Panc1 (cell line): ENCODE measurements at places on chromosomes 5 and 9. TPM values are rescaled to one million over a fixed set of nuclear protein-coding genes. Genes with fewer than 3 reads are reported as not detected.

Gene RPS14
- 1,959 TPM for total RNA-seq

Gene PFN3
- not detected for total RNA-seq

Gene STKLD1
- total RNA-seq = 0.74 TPM

Gene KLF4
- 5.2 TPM for total RNA-seq

Gene PDZD2
- total RNA-seq = 0.10 TPM

Gene TMEM215
- not detected for total RNA-seq

Gene SELENOP
- 1.6 TPM for total RNA-seq

Gene DND1
- total RNA-seq = 1.8 TPM

GRCh38 chr5:44665101-44665701 is 143.5 kb upstream of the MRPS30 start:
- no peak overlapping the region for H3K27ac ChIP-seq
- no peak for DNase-seq
- H3K27me3 ChIP-seq = no peaks in the 10 kb centered on the region

DNA sequence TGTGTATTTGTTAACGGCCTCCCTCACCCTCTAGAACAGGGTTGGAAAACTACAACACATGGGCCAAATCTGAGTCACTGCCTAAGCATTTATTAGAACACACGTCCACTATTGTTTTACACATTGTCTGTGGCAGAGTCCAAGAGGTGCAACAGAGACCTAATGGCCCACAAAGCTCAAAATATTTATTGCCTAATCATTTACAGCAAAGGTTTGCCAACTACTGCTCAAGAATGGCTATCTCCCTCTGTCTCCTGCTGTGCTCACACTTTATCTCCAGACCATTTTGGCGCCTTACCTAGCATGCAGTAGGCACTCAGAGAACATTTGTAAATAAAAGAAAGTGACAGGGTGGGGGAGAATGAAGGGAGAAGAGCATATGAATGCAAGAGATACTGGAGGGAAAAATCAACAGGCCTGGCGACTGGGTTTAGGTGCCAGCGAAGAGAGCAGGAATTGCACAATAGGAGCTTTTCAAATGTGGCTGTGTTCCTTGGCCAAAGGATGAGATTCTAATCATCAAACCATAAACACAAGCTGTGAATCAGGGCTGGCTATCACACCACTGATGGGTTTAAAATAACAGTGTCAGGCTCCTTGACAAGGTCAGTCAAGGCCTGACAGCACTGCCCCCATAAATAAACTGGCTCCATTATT is 80.3 kb downstream of the EPB41L4A start:
- H3K27ac ChIP-seq = no peak overlapping the region
- no peaks in the 10 kb centered on the region for H3K4me1 ChIP-seq
- no peaks in the 10 kb centered on the region for H3K36me3 ChIP-seq
- H3K4me3 ChIP-seq = no peak overlapping the region
- no peaks in the 10 kb centered on the region for H3K27me3 ChIP-seq

DNA sequence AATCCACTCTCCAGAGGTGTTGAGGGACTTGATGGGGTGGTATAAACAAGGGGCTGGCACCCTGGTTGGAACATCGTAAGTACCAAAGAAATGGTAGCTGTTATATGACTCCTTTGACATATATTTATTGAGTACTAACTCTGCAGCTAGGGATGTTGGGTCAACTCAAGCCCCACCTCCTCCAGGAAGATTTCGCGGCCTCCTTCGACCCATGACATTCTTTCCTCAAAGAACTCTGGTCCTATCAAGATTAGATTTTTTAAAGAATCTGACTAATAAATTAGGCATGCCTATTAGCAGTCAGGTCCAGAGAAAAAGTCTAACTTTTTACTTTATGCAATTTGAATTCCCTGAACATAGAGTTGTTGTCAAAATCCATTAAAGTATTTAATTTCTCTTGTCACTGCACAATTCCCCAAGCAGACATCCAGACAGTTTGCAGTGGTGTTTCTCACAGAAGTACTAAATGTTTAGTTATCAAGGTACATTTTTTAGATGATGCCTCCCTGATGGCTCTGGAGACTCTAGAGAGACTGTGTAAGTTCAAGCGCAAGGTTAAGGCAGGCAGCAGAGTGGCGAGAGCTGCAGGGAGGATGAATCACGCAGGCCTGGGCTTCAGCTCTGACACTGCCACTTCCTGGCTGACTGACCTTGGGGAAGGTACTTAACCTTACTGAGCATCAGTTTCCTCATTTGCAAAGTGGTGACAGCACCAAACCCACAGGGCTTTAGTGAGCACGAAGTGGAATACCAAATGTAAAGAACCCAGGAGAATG is 209.6 kb downstream of the TTLL11 start:
- no peak overlapping the region for H3K4me3 ChIP-seq
- no peaks in the 10 kb centered on the region for H3K36me3 ChIP-seq
- no peaks in the 10 kb centered on the region for H3K27me3 ChIP-seq
- no peak for DNase-seq
- H3K4me1 ChIP-seq = no peaks in the 10 kb centered on the region

GRCh38 chr5:148853868-148854267 is 27.5 kb downstream of the ADRB2 start:
- H3K36me3 ChIP-seq = no peaks in the 10 kb centered on the region
- no peak overlapping the region for H3K27ac ChIP-seq
- no peak overlapping the region for H3K4me3 ChIP-seq
- no peaks in the 10 kb centered on the region for H3K4me1 ChIP-seq

DNA sequence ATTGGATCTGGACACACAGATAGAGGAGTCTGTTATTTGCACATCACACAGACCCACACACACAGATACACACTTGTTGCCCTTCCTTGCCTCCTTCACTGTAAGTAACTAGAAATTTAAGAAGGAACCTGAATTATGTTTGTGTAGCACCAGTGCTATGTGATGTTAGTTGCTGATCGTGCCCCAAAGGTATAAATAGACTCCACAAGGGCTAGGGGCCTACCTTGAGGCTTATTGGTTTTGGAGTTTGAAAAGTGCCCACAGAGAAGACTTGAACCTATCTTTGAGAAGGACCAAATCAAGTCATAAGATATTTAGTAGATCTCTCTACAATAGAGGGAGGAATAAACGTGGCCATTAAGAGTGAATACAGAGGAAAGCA is 8.8 kb upstream of the TGFBI start:
- no peaks in the 10 kb centered on the region for H3K27me3 ChIP-seq
- no peak for DNase-seq
- no peak overlapping the region for H3K4me3 ChIP-seq
- no peaks in the 10 kb centered on the region for H3K36me3 ChIP-seq
- H3K4me1 ChIP-seq = no peaks in the 10 kb centered on the region; the same call in 1 of the 2 replicates
- H3K27ac ChIP-seq = no peak overlapping the region

DNA sequence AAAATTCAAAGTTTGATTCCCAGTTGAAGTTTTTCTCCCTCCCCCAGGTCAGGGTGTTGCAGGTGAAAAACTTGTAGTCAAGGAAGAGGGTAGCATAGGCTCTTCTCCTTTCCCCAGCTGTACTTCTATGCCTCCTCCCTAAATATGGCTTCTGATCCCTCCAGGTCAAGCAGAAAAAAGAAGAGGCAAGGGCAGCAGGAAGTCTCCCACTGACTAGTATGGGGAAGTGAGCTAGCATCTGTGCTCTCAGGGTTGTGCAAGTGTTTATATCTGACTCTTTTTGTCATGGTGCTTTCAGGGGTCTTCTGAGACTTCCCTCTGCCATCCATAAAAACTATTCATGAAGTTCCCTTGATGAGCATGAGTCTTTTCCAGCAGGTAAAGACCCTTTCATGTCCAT is 76.0 kb downstream of the ATPSCKMT start:
- H3K27ac ChIP-seq = no peak overlapping the region
- no peaks in the 10 kb centered on the region for H3K27me3 ChIP-seq
- H3K4me1 ChIP-seq = no peaks in the 10 kb centered on the region
- no peak for DNase-seq
- H3K4me3 ChIP-seq = no peak overlapping the region

GRCh38 chr5:119105971-119106370 is 35.1 kb downstream of the DMXL1 start:
- H3K4me1 ChIP-seq = no peaks in the 10 kb centered on the region
- no peak overlapping the region for H3K4me3 ChIP-seq
- no peak for DNase-seq
- no peaks in the 10 kb centered on the region for H3K36me3 ChIP-seq

- no peak overlapping the region for H3K4me3 ChIP-seq
- H3K4me1 ChIP-seq = no peaks in the 10 kb centered on the region
- no peaks in the 10 kb centered on the region for H3K36me3 ChIP-seq
- DNase-seq = no peak
Observed at GRCh38 chr5:132807163-132807838, 5.8 kb upstream of the SOWAHA start.

GRCh38 chr5:79590396-79590999 is 21.7 kb upstream of the TENT2 start:
- no peaks in the 10 kb centered on the region for H3K4me1 ChIP-seq
- H3K4me3 ChIP-seq = no peak overlapping the region
- no peak for DNase-seq
- no peaks in the 10 kb centered on the region for H3K27me3 ChIP-seq
- H3K36me3 ChIP-seq = no peaks in the 10 kb centered on the region
- no peak overlapping the region for H3K27ac ChIP-seq

GRCh38 chr5:38645508-38645907 is 89.1 kb upstream of the LIFR start:
- DNase-seq = no peak
- H3K4me3 ChIP-seq = no peak overlapping the region
- H3K27me3 ChIP-seq = no peaks in the 10 kb centered on the region
- H3K27ac ChIP-seq = no peak overlapping the region

GRCh38 chr9:121649476-121650216 is 1.8 kb upstream of the DAB2IP start:
- no peak for DNase-seq
- H3K4me3 ChIP-seq = no peak overlapping the region
- H3K27me3 ChIP-seq = peaks cover 2% of the 10 kb centered on the region

GRCh38 chr9:89715318-89715858 is 110.6 kb downstream of the GADD45G start:
- H3K4me1 ChIP-seq = no peaks in the 10 kb centered on the region
- H3K4me3 ChIP-seq = no peak overlapping the region
- no peaks in the 10 kb centered on the region for H3K36me3 ChIP-seq
- no peaks in the 10 kb centered on the region for H3K27me3 ChIP-seq

GRCh38 chr5:178675922-178676321 is 49.1 kb upstream of the CLK4 start:
- no peak overlapping the region for H3K4me3 ChIP-seq
- H3K27me3 ChIP-seq = no peaks in the 10 kb centered on the region
- H3K36me3 ChIP-seq = no peaks in the 10 kb centered on the region
- no peaks in the 10 kb centered on the region for H3K4me1 ChIP-seq

- H3K27me3 ChIP-seq = no peaks in the 10 kb centered on the region
- peaks cover 4% of the 10 kb centered on the region; the same call in 1 of the 2 replicates for H3K4me1 ChIP-seq
Observed at GRCh38 chr5:54302267-54302687, 8.1 kb downstream of the ARL15 start.

DNA sequence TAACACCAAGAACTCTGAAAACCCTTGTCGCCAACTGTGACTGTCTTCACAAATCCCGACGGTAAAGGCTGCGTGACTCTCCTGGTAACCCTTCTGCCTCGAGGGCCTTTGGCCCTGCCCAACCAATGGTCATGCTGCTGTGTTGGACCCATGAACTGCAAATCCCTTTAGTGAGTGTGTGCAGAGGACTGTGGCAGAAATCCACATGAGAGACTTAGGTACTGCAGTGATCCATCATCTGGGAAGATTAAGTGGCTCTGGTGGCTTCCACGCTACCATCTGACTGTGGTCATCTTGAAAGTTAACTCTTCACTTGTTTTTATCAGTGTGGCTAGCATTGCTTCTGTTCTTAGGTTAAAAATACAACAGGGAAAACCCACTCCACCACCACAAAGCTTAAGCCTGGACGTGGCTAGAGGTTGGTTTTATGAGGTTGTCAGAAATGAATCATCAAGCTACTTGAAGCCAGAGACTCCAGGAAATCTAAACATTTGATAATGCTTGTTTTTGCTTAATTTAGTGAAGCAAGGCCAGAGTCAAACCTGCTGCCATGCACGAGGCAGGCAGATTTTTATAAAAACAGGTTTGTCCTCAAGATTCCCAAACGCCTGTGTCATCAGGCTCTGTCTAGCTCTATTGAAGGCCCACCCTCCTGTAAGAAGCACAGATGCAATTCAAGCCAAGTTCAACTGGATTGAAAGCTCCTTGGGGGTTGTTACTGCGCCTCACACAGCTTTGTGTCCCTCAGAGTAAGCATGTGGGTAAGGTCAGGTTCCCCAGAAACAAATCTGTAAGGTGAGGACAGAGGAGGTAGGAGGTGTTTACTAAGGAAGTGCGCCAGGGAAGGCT is 52.7 kb upstream of the ERCC6L2 start:
- no peak for DNase-seq
- no peaks in the 10 kb centered on the region for H3K36me3 ChIP-seq
- H3K27ac ChIP-seq = no peak overlapping the region
- no peaks in the 10 kb centered on the region for H3K27me3 ChIP-seq
- H3K4me3 ChIP-seq = no peak overlapping the region
- H3K4me1 ChIP-seq = no peaks in the 10 kb centered on the region

DNA sequence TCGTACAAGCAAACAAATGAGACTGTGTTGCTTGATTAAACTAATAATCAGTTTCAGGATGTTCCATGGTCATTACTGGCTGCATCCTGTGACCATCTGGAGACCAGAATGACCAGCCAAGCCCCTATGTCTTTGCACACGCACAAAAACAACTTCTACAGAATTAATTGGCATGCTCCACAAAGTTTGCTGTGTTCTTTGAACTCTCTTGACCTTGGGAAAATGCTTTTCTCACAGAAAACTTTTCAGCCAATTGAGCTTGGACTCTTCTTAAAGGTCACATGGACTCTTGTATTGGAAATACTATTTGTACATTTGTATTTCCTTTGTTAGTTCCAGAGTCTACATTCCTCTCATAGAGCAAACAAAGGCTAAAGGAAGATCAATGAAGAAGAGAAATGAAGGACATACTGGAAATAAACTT is 147.8 kb downstream of the ARRDC3 start:
- no peaks in the 10 kb centered on the region for H3K36me3 ChIP-seq
- H3K4me3 ChIP-seq = no peak overlapping the region
- H3K27me3 ChIP-seq = no peaks in the 10 kb centered on the region
- no peak overlapping the region for H3K27ac ChIP-seq
- no peak for DNase-seq
- no peaks in the 10 kb centered on the region for H3K4me1 ChIP-seq

GRCh38 chr5:180213256-180213600 is 4.2 kb upstream of the RASGEF1C start:
- peaks cover 4% of the 10 kb centered on the region; the same call in 1 of the 2 replicates for H3K4me1 ChIP-seq
- H3K27ac ChIP-seq = no peak overlapping the region
- no peak overlapping the region for H3K4me3 ChIP-seq
- no peak for DNase-seq
- H3K36me3 ChIP-seq = no peaks in the 10 kb centered on the region

- no peak overlapping the region for H3K4me3 ChIP-seq
- no peaks in the 10 kb centered on the region for H3K36me3 ChIP-seq
- no peak for DNase-seq
- peaks cover 2% of the 10 kb centered on the region; the same call in 1 of the 2 replicates for H3K27me3 ChIP-seq
- no peak overlapping the region for H3K27ac ChIP-seq
- H3K4me1 ChIP-seq = no peaks in the 10 kb centered on the region
Observed at GRCh38 chr5:155017610-155018009, 4.1 kb downstream of the KIF4B start.

GRCh38 chr5:8233479-8233878 is 364.5 kb downstream of the MTRR start:
- no peaks in the 10 kb centered on the region for H3K36me3 ChIP-seq
- no peak for DNase-seq
- H3K4me3 ChIP-seq = no peak overlapping the region
- no peaks in the 10 kb centered on the region for H3K27me3 ChIP-seq
- no peaks in the 10 kb centered on the region for H3K4me1 ChIP-seq
